ENCODE measurements at places on chromosomes 11 and 22.

- no peak for DNase-seq
These were observed 59.3 kb upstream of the SUSD2 start for GRCh38 chr22:24121938-24122337.

DNA sequence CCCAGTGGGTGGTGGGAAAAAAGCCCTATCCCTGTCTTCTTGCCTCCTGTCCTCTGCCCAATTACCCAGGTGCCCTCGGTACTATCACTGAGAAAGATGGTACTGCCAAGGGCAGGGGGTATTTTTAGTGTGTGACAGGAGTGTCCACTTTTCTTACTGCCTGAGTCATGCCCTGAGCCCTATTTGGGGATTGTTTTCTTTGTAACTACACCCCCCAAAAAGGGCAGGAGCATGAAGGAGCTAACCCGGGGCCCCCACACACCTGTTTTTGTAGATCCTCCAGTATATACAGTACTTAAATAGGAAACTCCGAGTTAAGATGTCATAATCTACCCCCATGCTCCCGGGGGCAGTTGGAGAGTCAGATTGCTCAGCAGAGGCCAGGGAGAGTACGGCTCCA, 3.8 kb downstream of the SMTNL1 start:
- DNase-seq: no peak

- DNase-seq: no peak
These were observed 6.8 kb upstream of the LIN7C start for GRCh38 chr11:27513389-27513788.

DNA sequence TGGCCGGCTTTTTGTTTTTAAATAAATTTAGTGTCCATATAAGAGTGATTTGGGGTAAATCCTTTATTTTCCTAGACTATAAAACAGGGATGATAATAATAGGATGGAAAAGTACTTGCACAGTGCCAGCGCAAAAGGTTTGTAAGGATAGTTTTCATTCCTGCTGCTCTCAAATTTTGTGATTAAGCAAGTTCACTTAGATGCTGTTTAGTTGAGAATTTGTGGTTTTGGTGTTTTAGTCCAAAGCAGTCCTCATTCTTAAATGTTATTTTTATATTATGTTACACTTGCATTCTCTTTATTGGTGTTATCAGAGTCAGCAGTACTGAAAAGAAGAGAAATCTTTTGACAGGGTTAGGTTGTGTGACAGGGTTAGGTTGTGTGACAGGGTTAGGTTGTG, 47.9 kb downstream of the PPP6R3 start:
- DNase-seq: no peak

DNA sequence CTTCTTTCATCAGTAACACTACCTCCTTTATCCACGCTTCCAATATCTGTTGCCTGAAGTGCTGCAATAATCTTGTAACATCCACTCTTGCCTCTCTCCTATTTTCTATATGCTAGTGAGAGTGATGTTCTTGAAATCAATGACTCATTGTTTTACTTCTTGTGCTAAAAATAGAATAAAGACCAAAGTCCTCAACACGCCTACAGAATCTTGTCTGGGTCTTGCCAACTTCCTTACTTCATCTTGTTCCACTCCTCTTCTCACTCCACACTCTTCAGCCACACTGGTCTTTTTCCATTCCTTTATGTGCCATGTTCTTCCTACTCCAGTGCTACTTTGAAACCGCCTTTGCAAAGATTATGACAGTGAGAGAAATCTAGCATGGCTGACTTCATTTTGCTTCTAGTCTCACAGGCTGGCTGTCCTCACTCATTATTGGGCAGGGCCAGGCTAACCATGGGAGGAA, 136.4 kb downstream of the CCDC81 start:
- no peak for DNase-seq

- DNase-seq: no peak
These were observed 32.6 kb downstream of the RRP8 start for GRCh38 chr11:6570691-6571427.

GRCh38 chr11:33089776-33090175, 50.4 kb downstream of the TCP11L1 start:
- no peak for DNase-seq

- no peak for DNase-seq
These were observed 4.2 kb downstream of the LGR4 start for GRCh38 chr11:27468209-27468994.

DNA sequence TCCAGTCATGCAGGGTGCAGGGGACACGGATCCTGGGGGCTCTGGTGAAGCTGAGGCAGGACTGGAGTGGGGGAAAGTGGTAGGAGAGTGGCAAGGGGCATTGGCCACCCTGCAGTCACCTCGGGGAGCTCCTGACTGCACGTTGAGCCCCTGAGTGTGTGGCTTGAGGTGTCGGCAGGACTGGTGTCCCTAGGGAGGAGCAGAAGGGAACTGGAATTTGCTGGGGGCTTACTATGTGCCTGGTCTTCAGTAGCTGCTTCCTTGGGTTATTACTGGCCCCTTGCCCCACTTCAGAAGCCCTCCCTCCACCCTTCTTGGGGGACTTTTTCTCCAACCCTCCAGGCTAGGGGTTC, 31.5 kb downstream of the IFT27 start:
- DNase-seq: no peak
